Sciatic nerve (tissue), 2 donors: ENCODE measurements at places on chromosomes 3 and 15.

DNA sequence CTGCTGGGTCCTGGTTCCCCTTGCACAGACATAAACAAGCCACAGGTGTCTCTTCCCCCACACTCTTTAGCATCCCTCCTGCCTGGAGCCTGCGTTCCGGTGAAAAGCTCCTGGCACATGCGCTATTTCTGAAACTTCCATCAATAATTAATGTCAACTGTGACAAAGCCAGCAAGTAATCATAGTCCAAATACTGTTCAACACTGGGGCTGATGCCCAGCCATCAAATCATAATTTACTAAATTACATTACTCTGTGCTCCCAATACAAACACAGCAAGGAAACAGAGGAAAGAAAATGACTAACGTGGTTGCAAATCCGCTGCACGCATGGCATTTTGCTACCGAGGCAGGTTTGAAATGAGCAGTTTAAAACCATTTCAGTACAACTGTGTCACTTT, 294.7 kb downstream of the ERC2 start:
- DNase-seq = no peak

DNA sequence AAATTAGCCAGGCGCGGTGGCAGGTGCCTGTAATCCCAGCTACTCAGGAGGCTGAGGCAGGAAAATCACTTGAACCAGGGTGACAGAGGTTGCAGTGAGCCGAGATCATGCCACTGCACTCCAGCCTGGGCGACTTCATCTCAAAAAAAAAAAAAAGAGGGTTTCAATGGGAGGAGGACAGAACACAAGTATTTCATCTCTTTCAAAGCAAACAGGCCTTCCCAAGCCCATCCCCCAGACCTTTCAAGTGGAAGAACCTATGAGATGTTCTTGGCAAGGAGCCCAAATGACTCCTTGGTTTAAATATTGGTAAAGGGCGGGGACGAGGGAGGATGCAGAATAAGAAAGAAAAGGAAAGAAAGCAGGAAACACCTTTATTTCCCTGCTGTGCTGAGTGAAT, 62.2 kb upstream of the MCF2L2 start:
- DNase-seq = no peak

- no peak for DNase-seq
Observed at GRCh38 chr3:142613491-142613890, 17.3 kb downstream of the PLS1 start.

- no peak for DNase-seq
Observed at GRCh38 chr3:147119346-147119745, 287.0 kb downstream of the ZIC4 start.

- no peak for DNase-seq
Observed at GRCh38 chr15:66154581-66154980, 99.0 kb downstream of the MEGF11 start.

GRCh38 chr15:60128710-60129109, 124.6 kb downstream of the FOXB1 start:
- no peak for DNase-seq
